NCI-H2107 (cell line): ENCODE measurements at places on chromosomes 1 and 21.
A peak's percentile ranks its signal among the peaks of the same experiment; 100 is the strongest.

DNA sequence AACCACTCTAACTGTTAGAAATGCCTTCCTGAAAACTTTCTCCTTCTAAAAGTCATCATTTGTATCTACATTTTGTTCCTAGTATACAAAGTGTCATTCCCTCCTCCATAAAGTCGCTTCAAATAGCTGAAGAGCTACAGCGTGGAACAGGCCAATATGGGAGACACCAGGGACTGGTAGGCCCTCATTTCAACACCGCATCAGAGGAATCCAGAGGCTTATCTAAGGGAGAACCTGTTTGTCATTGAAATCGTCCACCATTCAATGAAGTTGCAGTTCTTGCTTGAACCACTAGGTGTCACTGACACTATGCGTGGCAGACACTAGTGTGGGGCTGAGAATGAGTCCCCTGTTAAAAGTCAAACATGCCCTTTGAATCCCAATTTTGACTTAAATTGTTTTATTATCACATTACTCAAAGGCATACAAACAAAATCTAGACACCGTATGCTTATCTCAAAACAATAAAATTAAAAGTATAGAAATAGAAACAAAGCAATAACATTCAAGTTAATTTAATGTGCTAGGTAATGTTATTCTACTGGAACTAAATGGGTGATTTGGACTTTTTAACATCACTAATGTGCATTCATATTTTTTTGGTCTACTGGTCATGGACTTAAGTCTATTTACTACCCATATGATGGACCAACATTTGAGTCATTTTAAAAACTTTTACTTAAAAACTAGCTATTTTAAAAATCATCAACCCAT is 182.3 kb downstream of the FCRL5 start:
- DNase-seq = peak; percentile 16

DNA sequence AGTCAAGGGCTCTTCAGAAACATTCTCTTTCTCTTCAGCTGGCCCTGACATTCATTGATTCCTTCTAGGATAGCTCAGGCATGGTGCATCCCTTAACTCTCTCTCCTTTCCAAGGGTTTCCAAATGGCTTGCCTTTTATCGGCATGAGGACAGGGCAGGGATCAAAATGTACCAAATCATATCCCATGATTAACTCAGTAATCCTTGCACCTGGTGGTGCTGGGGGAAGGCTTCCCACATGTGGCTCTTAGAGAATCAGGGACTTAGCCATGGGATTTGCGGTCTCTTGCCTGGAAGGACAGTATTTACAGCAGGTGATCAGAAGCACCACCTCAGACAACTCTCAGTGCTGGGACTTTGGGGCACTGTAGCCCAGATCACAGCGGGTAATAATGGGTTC is 46.2 kb upstream of the EDEM3 start:
- no peak for DNase-seq

DNA sequence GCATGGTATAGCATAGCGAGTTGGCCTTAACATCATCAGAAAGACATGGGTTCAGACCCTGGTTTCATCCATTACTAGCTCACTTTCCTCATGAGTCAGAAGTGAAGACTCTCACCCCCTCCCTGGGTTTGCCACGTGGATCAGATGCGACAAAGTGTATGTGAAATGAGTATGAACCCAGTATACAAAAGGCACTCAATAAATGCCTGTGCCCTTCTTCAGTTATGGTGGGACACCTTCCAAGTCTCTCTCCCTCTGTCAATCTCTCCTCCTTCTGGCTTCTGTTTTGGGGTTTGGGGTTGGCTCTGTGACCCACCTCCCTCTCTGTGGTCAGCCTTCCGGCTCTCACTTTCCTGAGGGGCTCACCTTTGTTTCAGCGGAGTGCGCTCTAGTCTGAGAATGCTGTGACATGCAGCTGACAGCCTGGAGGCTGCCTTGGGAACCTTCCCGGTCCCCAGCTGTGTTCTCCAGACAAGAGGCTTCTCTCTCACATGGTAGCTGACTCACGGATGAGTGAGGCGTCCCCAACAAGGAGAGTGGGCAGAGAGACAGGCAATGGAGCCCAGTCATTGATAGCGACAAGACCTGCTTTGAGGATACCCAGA is 155.0 kb upstream of the EDN2 start:
- no peak for DNase-seq

DNA sequence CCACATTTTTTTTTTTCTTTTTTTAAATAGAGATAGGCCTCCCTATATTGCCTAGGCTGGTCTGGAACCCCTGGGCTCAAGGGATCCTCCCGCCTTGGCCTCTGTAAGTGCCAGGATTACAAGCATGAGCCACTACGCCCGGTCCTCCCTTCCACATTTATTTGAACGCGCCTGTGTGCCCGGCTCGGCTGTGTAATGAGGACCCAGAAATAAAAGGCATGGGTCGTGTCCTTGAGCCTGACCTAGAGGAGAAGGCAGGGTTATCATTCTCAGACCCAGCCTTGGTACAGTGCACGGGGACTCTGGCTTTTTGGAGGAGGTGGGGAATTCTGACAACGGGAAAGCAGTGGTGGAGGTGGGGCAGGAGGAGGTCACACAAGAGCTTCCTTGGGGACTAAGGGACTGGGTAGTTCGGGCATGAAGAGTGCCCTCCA is 841 bp downstream of the CENPF start:
- DNase-seq = no peak

- no peak for DNase-seq
These were observed 803.8 kb downstream of the ADGRL2 start for GRCh38 chr1:82604524-82604923.

DNA sequence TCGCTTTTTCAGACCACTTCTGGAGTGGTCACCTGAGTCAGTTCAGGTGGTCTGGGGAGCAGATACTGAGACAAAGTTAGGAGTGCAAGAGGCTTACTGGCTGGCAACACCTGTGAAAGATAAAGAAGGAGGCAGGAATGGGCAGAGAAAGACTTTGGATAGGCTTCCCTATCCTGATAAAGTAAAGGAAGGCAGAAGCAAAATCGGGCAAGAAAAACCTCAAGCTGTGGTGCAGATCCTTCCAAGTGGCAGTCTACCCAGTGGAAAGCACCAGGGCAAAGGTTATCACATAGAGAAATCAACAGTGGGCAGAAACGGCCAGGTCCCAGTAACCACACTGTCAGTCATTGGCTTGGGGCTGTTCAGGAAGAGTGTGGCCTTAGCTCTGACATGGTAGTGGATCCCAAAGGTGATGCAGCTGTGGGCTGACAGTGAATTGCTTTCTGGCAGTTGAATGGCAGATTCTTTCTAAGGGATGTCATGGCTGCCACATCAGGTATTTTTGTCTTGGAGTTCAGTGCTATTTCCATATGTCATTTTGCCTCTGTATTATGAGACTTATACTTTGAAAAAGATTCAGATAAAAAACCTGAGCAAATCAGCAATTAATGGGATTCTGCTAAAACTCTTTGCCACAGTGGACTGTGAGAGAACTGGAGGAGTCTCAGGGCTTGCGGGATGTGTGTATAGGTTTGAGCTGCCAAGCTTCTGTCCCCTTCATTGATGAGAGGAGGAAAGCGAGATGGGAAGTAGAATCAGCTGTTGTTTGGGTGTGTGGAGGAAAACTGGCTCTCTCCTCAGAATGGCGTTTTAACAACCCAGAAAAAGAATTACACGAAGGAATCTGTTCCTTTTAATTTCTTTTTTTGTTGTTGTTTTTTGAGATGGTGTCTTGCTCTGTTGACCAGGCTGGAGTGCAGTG is 8.1 kb upstream of the CGN start:
- DNase-seq = no peak

DNA sequence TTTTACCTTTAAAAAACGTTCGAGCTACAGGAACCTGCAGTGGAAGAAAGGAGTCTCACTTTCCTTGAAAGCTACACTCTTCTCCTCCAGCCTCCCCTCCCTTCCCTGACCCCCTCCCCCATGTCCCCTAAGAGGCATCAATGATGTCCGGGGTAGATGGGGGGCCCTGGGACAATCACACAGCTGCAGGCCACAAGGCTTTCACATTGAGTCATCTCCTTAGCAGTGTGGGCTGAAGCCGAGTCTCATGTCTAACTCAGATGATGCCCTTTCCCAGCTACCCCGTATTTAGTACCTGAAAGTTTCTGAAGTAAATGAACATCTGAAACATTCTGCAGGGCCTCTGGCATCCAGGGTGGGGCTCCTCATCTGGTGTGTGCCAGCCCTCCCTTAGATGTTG is 6.3 kb upstream of the GPR25 start:
- DNase-seq = no peak

DNA sequence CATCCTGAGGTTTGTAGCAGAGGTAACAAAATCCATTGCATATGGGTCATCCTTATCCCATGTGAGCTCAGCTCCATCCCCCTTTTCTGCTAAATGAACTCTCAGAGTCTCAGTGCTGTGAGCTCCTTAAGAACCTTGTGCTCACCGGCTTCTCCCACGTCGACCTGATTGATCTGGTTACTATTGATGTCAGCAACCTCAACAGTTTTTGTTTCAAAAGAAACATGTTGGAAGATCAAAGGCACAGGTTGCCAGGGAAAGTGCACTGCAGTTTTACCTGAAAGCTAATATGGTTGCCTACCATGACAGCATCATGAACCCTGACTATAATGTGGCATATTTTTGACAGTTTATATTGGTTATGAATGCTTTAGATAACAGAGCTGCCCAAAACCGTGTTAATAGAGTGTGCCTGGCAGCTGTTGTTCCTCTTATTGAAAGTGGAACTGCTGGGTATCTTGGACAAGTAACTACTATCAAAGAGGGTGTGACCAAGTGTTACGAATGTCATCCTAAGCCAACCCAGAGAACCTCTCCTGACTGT is 131.4 kb downstream of the HS2ST1 start:
- DNase-seq = no peak

DNA sequence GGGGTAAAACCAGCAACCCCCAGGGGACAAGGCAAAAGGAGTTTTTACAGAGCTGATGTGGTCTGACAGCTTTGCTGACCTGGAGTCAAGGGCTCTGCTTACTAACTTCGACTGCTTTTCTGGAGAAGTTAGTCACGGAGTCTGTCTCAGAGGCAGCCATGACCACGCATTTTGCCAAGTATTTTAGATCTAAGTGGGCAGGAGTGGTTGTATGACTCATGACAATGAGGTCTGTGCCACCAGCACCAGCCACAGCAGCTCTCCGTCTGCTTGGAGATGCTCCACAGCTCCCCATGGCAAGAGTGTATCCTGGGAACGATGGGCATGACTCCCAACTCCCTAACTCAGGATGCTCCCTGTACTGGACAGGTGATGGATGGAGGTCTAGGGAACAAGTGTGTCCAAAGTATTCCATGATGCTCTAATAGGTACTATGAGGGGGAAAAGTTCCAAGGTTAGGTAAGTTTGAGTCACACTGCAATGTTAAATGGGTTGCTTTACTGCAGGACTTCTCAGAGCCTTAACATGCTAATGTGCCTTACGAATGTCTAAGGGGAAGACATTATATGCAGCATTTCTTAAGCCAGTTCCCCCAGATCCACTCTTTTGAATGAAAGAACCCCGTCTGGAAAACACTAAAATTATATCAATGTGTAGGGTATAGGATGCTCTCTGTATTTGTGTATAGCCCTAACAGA is 359.0 kb downstream of the HHAT start:
- no peak for DNase-seq

- DNase-seq = no peak
These were observed 33.7 kb upstream of the VASH2 start for GRCh38 chr1:212916481-212917133.

DNA sequence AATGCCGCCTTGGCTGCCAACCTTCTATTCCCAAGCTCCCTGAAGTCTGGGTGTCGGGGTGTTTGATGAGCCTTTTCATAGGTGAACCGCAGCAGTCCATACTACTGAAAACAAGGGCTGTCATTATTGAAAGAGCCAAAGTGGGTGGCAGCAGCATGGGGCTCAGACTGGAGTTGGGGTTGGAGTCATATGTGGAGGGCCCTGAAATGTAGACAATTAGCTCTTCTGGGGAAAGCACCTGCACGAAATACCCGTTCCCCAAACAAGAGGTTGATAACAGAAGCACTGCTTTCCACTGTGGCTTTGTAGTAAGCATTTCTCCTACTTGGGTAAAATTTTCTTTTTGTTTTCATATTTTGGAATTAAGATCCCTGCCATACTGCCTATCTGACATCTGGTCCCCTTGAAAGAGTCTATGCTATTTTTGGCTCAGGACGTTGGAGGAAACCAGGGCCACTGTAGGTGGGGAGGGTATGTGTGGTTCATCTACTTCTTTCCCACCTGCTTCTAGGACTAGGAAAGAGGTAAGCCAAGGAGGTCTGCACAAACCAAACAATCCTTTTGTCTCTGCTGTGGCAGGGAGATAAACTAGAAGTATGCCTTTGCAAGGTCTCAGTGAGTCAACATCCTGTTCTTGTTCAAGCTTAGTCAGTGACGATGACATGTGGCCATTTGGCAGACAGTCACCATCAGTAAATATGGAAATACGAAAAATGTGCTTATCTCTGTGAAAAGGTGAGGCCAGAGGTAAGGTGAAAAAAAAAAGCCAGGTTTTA is 197.0 kb upstream of the UBE2U start:
- no peak for DNase-seq

GRCh38 chr1:211753649-211754251 is 76.8 kb downstream of the LPGAT1 start:
- DNase-seq = no peak

DNA sequence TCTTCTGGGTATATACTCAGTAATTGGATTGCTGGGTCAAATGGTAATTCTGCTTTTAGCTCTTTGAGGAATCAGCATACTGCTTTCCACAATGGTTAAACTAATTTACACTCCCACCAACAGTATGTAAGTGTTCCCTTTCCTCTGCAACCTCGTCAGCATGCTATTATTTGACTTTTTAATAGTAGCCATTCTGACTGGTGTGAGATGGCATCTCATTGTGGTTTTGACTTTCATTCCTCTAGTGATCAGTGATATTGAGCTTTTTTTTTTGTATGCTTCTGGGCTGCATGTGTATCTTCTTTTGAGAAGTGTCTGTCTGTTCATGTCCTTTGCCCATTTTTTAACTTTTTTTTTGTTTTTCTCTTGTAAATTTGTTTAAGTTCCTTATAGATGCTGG is 279.4 kb downstream of the PTGER3 start:
- no peak for DNase-seq

- DNase-seq = no peak
These were observed 100.3 kb upstream of the ADAMTS5 start for GRCh38 chr21:27067226-27067625.

GRCh38 chr1:117029685-117030084 is 28.1 kb downstream of the CD101 start:
- DNase-seq = no peak

- no peak for DNase-seq
These were observed 403.4 kb downstream of the MATN1 start for GRCh38 chr1:30319765-30320580.

DNA sequence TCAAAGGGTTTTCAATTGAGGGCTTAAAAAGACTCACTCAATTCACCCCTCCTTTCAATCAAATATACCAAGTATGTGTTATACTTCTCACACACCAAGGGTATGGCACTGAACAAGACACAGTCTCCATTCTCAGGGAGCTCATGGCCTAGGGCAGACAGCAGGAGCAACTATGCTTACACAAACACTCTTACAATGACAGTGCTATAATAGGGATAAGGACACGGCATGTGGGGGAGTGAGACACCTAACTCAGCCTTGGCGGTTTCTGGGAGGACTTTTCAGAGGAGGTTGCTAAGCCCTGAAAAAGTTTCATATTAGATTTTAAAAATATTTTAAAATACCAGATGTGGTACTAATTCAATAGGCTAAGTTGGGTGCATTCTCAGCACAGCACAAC is 22.7 kb upstream of the SYT6 start:
- no peak for DNase-seq
